ENCODE measurements at places on chromosomes 6 and 20.
A peak's percentile ranks its signal among the peaks of the same experiment; 100 is the strongest.

DNA sequence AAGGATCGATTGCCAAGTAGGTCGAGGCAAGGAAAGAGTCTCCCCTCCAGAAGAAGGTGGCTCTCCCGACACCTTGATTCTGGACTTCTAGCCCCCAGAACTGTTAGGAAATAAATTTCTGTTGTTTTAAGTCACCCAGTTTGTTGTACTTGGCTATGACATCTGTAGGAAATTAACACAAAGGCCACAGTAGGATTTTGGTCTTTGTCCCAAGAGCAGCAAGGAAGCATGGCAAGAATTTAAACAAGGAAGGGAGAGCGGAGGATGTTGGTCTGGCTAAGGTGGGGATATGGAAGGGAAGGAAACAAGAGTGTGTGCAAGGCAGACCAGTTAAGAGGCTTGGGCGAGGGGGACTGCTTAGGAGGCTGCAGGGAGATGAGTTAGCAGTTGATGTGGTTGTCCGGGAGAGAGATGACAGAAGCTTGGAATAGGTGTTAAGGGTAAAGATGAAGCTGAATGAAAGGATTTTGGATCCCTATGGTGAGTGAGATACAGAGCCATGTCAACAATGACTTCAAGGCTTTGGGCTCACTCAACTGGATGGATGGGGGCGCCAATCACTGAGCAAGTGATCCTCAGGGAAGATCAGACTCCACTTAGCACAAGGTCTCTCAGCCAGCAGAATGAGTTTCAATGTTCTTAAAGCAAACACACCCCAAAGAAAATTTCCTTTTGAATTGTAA is 140.5 kb upstream of the ZNF217 start:
- DNase-seq, result no peak

- no peak for DNase-seq
Measured at GRCh38 chr6:28633445-28634215, 107.9 kb downstream of the GPX5 start.

- DNase-seq, result no peak
Measured at GRCh38 chr20:25050501-25051350, 7.2 kb downstream of the ACSS1 start.

GRCh38 chr6:39166189-39166911 is 51.4 kb upstream of the SAYSD1 start:
- DNase-seq, result peak; percentile 91

GRCh38 chr20:63124092-63124781 is 91.7 kb downstream of the YTHDF1 start:
- no peak for DNase-seq

- DNase-seq, result no peak
Measured at GRCh38 chr6:27168586-27169443, 78.7 kb upstream of the PRSS16 start.

DNA sequence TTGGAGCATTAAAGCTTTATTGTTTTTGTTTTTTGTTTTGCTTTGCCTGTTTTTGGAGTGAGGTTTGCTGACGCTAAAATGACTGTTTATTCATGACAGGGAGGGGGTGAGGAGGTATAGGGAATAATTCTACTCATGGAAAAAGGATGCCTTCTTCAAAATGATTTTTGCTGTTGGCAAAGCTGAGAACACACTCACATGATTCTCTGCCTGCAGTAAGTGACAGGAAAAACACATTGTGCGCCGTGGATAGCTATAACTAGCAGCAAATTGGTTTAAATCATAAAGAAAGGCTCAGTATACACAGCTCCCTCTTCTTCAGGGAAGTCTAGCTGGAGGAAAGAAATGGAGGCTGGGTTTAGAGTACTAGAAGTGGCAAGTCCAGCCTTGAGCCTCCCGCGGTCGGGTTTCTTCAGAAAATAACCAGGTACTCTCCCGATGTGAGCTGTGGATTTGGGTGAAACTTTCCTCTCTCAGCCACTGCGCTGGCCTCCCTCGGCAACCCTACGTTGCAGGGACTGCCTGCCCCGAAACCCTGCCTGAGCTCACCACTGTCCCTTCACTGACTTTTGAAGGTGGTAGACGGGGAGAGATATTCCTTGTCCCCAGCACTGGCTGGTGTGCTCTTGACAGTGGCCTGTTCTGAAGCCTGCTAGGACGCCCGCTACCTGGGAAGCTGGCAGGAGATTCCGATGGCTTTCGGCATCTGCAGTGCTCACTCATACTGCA is 278.2 kb downstream of the NRN1 start:
- no peak for DNase-seq

- DNase-seq, result no peak
Measured at GRCh38 chr20:60313614-60314013, 355.4 kb downstream of the CDH26 start.

- peak; percentile 20 for DNase-seq
Measured at GRCh38 chr20:50281831-50282591, 91.4 kb downstream of the CEBPB start.

- DNase-seq, result no peak
Measured at GRCh38 chr20:10671919-10672623, 1.7 kb downstream of the JAG1 start.

DNA sequence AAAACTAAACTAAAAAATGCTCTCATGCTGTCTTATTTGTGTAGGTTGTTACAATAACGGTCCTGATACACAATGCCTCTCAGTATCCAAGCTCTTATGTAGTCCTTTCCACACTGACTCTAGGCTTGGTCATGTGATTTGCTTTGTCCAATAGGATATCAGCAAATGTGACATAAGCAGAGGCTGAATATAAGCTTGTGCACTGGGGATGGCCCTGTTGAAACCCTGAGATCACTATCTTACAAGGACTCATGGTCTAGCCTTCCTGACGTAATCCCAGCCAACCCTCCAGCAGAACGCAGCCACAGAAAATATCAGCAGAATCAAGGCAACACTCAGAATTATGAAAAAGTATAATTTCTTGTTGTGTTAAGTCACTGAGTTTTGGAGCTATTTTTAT is 145.1 kb upstream of the CCN2 start:
- no peak for DNase-seq

- DNase-seq, result no peak
Measured at GRCh38 chr6:24798740-24799540, at the start of gene ARMH2. TSS of gene ARMH2 (minus strand) at chr6:24798917. CDS start at chr6:24798857, 60 bp downstream.

DNA sequence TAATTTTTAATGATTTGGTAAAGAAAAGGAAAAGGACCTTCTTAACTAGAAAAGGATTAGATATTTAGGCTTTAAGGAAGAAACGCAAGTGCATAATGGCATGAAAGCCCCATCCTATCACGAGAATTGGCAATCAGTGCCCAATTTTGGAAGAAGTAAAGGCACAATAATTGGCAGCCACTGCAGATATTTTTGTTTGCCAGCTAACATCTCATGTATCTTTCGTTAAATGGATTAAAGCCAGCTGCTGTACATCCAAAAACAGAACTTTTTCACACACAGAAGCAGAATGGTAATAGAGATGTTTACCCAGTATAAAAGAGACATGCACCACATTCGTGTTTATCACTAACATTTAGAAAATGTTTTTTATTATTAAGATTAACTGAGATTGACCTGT is 180.3 kb downstream of the C6orf118 start:
- no peak for DNase-seq

DNA sequence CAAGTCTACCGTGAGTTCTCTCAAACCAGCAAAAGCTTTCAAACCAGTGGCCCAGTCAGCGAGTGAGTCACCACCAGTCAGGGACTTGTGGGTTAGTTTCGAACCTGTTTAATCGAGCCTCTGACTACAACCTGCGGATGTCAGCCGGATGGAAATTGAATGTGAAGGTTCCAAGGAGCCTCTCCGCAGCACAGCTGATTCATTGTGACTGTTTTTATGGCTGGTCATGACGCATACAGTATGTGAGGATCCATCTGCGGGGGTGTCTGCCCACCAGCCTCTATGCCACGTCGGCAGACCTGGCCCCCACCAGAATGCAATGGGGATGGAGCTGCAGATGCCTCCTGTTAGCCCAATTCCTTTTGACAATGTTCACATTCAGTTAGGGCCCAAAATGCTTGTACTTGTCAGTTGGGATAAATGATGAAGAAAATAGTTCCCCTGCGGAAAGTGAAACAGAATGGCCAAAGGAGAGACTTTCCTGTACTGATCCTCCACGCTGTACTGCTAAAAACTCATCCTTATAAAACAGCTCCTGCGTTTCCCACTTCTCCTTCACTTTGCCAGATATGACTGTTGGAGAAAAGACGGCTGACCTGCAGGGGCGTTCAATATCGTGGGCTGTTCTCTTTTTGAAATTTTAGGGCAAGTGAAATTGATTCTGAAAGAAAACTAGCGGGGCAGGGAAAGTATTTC is 206.6 kb downstream of the TFAP2B start:
- DNase-seq, result no peak
